ENCODE measurements at places on chromosomes 13 and 19.

GRCh38 chr13:46403851-46404732 lies 17.0 kb upstream of the RUBCNL start:
- DNase-seq, result no peak

- DNase-seq, result peak; percentile 61
Observed at GRCh38 chr19:17841810-17842662, 5.7 kb downstream of the JAK3 start.

GRCh38 chr19:39873385-39873784 lies 27.2 kb upstream of the FBL start:
- no peak for DNase-seq

DNA sequence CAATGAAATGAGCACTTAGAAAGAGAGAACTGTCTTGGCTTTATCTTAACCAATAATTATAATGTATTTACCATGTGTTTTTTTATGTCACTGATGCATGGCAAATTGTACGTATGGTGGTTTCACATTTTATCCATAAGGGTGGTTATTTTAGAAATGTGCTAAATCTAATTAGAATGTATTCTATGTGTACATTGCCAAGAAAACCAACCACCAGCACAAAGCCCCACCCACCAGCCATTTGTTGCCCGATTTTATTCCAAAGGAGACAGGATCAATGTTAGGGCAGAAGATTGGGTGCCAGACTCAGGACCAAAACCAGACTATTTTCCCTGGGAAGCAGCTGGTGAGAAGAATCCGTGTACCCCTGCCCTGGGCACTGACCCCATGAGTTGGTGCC lies 63.0 kb upstream of the SOX1 start:
- DNase-seq, result no peak

DNA sequence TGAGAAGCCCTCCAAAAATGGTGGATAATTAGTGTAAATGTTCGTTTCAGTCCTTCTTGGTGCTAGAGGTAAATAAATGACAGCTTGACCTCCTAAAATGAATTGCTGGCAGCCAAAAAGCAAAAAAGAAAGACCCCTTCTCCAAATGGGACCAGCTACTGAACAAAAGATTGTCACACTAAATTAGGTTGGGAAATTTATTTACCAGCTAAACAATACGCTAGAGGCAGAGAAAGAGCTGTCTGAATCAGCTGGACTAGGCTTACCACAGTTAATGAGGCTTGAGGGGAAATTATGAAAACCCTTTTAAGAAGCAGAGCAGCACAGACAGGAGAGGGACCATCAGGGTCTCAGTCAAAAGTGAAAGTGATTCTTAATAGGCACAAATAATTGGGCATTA lies 498.9 kb downstream of the SUCLA2 start:
- DNase-seq, result no peak

- DNase-seq, result no peak
Observed at GRCh38 chr13:99310382-99311031, 3.3 kb upstream of the GPR183 start.

GRCh38 chr19:10021446-10021845 lies 8.2 kb downstream of the RDH8 start:
- DNase-seq, result no peak

- DNase-seq, result no peak
Observed at GRCh38 chr19:1497578-1498235, 6.7 kb downstream of the REEP6 start.

DNA sequence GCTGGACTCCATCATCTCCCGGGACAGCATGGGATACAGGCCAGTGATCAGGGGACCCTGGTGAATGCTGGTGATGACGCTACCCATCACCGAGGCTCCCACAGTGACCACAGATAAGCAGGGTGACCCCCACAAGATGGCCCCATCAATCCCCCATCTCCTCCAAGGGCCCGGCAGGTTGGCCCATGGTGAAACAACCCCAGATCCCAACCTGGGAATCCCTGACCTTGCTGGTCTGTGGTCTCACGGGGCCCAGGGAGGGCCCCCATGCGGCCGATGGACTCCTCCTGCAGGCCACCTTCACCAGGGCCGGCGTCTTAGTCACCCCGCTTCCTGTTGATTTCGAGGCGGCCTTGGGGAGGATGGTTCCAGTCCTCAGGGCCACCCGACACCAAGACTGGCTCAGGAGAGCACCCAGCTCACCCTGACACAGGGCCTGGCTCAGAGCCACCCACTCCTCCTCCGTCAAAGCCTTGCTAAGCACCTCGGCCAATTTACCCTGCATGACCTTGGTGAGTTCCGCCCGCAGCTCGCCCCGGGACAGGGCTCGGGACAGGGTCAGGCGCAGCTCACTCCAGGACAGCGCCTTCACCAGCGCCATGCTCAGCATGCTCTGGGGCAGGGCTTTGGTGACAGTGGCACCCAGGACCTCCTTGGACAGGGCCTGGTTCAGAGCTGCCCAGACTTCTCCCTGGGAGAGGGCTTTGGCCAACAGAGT lies 10.0 kb downstream of the IQCN start:
- no peak for DNase-seq

DNA sequence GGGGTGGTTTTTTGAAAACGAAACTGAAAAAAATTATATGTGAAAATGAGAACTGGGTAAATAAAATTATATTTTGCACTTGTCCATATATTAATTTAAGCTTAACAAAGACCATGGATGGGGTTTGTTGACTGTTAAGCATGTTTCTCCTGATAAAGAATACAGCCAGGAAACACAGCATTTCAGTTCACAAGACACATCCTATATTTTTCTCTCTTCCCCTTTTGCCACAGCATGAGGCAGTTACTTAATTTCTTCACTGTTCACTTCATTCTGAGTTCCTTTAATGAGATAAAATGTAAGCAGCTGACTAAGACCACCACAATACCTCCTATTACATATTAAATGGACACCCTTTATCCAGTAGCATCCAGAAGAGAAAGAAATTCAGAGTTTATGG lies 64.0 kb downstream of the RXFP2 start:
- no peak for DNase-seq
